ENCODE measurements at places on chromosomes 11 and 22. TPM values are rescaled to one million over a fixed set of nuclear protein-coding genes. Genes with fewer than 3 reads are reported as not detected.

The LIPT2 gene
- polyA plus RNA-seq: 8.2 TPM

The MMP12 gene
- not detected for polyA plus RNA-seq

The CD248 gene
- polyA plus RNA-seq: 2.4 TPM

The OR56B1 gene
- not detected for polyA plus RNA-seq

The KCNQ1 gene
- polyA plus RNA-seq: 0.45 TPM
